CD4-positive, alpha-beta T cell (primary cell): ENCODE measurements at places on chromosomes 11 and 22.
A peak's percentile ranks its signal among the peaks of the same experiment; 100 is the strongest.

DNA sequence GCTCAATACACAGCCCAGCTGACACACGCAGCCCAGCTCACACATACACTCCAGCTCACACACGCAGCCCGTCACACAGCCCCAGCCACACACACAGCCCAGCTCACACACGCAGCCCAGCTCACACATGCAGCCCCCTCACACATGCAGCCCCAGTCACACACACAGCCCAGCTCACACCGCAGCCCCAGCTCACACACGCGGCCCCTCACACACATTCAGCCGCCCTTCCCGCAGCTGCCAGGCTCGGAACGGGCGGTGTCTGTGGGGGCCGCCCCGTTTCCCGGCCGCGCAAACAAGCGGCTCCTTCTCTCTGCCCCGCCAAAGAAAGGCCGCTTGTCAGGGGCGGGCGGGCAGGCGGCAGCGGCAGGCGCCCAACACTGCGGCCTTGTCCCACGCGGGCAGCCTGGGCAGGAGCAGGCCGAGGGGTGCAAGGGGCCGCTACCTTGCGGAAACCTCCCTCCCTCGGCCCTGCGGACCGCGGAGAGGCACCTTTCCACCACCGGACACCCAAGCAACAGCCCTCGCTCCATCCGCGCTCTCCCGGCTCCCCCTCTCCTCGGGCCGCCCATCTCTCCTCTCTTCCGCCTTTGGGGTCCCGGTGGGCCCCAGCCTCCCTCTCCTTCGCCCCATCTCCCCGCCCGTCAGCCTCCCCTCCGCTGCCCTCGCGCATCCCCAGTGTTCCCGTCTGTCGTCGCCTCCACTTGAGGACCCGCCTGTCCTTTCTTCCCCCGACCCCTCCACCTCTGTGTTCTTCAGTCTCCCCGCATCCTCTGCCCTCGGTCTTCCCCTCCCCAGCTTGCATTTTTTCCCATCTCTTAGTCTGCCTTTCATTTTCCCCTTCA, 2.2 kb downstream of the PHLDB1 start:
- no peak for DNase-seq

DNA sequence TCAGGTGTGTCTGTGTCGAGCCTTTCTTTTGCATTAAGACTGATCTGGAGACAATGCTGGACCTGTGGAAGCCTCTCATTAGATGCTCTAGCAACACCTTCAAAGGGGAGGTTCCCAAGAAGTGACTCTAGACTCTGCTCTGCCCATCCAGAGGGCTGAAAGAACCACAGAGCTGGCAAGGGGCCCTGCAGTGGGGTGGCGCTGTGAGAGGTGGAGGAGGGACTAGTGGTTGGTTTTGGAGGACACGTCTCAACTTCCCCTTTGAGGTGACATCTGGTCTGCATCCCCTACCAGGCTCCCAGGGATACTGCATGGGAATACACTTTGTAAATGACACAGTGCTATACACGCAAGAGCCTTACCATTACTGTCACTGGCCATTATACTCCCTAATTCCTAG, 34.2 kb upstream of the SYT13 start:
- DNase-seq: no peak

- DNase-seq: no peak
These were observed 119.5 kb upstream of the GRIA4 start for GRCh38 chr11:105490333-105490732.

DNA sequence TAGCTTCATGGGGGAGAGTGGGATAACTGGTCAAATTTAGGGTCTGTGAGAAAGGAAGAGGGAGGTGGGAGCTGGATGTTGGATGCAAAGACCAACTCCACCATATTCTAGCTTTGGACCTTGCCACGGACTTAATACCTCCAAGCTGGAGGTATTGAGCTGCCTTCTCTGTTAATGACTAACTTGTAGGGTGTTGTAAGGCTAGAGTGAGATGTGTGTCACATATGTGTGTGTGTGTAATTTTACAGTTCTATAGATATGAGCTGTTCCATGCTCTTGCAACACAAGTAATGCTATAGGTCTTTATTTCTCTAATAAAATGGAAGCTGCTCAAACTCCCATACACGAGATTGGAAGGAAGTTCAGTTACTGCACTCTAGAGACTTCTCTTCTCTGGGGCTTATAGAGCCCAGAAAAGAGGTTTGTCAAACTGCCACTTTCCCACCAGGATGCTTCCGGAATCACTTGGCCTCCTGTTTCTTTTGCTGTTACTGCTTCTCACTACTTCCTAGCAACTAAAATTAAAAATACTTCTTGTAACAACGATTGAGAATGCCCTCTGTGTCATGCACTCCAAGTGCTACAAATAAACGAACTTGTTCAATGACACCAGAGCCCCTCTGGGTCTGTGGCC, 16.0 kb upstream of the FJX1 start:
- DNase-seq: no peak

DNA sequence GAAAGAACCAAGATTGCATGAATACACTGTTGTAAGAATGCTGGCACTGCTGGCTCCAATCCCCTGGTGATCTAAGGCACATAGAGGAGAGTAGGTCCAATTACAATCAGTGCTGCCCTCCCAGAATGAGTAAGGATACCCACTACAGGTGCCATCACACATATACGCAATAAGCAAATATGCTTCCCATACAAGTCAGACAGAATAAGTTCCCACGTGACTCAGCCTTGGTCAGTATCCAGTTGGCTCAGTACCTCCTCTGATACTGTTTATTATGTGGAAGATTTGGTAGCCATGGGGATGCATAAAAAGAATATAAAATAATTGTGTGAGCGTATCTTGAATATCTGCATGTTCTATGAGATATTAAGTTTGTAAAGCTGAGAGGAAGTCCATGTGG, 8.9 kb upstream of the OR2D3 start:
- DNase-seq: no peak

DNA sequence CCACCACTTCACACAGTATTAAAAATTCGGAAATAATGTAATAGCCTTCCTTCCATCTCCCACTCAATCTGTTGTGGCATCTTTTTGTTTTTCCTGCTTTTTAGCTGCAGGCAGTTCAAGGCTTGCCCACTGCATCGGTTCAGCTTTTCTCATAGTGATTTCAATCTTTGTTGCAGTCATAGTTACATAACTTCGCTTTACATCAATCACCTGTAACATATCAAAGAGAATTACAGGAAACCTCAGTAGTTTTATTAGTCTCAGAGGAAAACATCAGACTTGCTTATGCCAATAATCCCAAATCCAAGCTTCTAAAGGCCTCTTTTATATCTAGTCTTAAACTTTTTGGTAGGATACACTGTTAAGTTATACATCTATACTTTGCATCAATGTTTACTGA, 20.5 kb downstream of the CHORDC1 start:
- no peak for DNase-seq

DNA sequence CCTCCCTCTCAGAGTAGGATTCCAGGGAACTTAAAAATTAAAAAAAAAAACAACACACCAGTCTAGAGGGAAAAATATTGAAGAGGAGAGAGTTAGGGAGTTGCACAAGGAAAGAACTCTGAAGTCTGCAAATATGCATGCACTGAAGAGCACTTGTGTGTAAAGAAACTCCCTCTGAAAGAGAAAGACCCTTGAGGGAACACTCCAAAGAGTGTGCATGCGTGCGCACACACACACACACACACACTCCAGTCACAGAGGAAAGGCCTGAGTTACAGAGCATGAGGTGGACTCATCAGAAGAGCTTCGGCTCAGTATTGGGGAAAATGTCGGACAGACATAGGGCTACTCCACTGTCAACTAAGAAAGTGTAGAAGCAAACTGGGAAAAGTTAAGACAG, 30.1 kb downstream of the GGTLC2 start:
- no peak for DNase-seq

DNA sequence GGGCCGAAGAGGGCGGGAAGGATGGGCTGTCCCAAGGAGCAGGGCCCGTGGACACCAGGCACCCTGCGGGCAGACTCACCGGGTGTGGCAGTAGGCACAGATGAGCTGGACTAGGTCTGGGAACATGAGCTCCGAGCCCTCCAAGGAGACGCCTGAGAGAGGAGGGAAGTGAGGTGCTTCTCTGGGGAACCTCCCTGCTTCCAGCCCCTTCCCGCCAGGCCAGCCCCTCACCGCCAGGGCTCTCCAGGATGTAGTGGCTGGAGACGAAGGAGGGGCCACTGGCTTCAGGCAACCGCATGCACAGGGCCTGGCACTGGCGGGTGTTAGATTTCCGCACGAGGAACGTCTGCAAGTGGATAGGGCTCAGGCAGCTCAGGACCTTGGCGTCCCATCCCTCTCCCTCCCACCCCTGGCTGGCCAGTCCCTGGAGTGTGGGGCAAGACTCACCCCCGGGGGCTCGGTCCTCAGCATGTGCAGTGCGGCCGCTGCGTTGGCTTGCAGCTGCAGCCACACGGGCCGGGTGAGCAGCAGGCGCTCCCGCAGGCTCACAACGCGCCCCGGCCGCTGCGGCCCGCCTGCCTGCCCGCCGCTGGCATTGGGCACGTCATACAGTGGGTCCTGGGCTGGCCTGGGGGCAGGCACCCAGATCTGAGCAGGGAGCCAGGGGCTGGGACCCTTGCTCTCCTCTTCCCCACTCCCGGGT, 552 bp downstream of the RIN1 start:
- no peak for DNase-seq

DNA sequence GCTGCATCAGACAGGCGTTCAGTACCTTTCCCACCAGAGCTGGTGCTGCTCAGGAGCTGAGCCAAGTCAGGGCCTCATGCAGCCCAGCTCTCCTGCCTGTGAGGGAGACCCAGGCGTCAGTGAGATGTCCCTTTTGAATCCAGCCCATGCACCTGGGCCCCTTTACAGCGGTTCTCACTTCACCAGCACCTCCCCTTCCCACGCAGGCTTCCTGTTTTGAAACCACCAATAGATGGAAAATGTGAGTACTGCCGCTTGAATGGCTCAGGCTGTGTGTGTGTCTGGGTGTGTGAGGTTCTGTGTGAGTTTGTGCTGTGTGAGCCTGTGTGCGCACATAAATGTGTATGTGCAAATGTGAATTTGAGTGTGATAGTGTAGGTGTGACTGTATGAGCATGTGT, 88.4 kb downstream of the UBASH3B start:
- peak; percentile 63 for DNase-seq

GRCh38 chr11:88709567-88709966, 356.2 kb downstream of the GRM5 start:
- no peak for DNase-seq

GRCh38 chr11:74319139-74319816, 7.8 kb upstream of the P4HA3 start:
- DNase-seq: no peak

GRCh38 chr22:20399866-20400605, 6.1 kb downstream of the ZNF74 start:
- no peak for DNase-seq

DNA sequence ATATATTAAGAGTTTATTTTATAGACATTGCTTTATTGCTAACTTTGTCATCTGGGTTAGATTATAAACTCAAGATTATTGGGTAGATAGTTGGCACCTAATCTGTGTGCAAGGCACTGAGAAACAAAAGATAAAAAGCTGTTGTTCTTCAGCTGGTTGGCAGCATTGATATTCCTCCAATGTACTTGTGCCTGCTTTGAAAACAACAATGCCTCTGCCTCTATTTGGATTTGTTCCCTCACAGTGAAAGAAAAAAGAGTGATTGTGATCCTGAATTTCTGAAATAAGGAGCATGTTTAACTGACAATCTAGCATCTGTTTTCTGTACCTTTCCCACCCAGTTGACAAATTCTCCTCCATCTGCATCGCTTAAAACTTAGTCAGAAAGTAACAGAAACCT, 98.3 kb downstream of the TYR start:
- DNase-seq: no peak

DNA sequence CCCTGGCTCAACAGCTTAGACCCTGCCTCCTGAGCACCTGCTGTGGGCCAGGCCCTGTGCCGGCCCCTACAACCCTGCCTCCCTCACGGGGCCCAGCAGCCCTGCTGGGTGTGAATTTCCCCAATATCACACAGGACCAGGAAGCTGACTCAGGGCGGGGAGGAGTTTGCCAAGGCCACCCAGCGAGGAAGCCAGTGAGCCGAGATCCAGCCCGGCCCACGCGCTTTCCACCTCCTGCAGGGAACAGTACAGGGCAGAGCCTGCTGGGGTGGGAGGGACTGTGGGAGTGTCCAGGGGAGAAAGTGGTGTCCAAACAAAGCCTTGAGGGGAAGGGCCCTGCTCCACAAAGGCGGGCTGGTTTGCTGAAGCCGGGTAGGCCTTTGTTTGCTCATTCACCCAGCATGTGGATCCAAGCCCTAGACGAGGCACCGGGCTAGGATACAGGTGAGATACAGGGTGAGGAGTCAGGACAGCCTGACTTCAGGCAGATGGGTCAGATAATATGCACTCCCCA, 26.8 kb downstream of the RPL3 start:
- DNase-seq: peak; percentile 76

DNA sequence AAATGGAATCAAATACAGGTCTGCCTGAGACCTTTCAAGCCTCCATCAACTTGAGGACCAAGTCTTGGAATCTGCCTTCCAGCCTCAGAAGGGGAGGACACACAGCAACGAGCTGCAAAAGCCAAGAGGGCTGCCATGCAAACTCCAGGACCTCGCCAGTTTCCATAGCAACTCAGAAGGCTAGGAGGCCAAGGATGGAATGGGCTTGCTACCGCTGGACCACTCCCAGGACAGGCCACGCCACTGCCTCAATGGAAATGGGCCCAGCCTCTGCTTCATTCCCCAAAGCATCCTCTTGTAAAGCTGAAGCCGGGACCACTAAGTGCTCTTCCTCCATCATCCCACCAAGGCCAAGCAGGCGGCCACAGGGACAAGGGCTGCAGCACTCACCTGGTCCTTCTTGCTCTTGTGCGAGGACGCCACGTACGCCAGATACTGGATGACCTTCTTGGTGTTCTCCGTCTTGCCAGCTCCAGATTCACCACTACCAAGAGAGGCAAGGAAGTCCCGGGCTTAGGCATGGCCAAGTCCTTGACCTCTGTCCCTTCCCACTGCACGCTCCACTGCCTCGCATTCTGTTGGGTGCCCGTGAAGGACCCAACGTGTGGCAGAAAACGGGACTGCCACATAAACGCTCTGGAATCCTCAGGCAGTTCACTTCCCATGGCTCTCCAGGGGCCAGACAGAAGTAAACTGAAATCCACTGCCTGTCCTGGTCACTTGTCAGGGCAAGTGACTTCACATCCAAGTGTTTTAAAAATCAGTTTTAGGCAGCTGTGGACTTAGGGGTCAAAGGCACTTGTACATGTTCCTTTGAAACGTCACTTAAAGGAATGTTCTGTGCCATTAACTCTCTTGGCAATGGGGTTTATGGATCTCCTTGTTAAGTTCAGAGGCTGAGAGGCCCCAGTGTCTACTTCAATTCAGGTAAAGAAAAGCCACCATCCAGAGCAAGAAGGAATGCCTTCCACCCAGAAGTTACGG, 61.3 kb downstream of the MYH9 start:
- no peak for DNase-seq

GRCh38 chr11:32316232-32316631, 119.1 kb downstream of the WT1 start:
- no peak for DNase-seq
